ENCODE measurements at places on chromosomes 5 and 9. TPM values are rescaled to one million over a fixed set of nuclear protein-coding genes. Genes with fewer than 3 reads are reported as not detected.

The TPPP gene
- total RNA-seq = 0.18 TPM

The PKD2L2 gene
- not detected for total RNA-seq

The IDNK gene
- 6.6 TPM for total RNA-seq

The CDO1 gene
- 6.3 TPM for total RNA-seq

The TMEM232 gene
- total RNA-seq = 0.39 TPM

The TAF11L5 gene
- total RNA-seq = not detected

The RAB3C gene
- 0.14 TPM for total RNA-seq

The PCDHA4 gene
- total RNA-seq = 0.42 TPM

The KIF4B gene
- 0.13 TPM for total RNA-seq

The LTC4S gene
- total RNA-seq = 0.66 TPM

The PCDHA7 gene
- 0.33 TPM for total RNA-seq

The TMC1 gene
- total RNA-seq = 0.99 TPM

DNA sequence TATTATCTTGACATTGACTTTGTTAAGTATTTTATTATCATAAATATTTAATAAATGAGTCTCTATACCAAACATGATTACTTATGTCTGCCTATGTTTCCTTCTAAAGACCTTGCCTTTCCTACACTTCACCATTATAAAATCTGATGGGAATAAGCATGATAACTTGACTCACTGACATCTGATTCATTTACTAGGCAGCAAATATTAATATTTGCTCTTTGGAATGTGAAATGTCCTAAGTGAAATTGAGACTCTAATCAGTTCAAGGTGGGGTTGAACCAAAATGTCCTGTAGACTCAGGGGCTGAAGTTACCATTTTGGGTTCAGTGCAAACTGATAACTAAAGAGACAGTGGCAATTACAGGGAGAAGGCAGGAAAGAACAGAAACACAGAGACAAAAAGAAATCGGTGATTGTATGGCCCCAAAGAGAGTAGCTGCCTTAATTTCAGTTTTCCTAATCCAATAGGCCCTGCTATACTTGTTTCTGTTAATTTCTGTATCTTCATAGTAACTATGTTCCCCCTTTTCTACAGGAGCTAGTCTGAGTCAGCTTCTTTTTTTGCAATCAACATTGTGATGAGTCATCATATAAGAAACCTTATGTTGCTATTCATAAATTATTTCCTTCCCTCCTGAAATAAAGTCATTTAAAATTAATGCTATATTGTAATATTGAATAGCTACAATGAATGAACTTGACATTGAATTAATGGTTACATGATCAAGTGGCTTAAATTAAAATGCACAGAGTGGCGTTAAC is 296.8 kb downstream of the PDE4D start:
- DNase-seq = no peak

GRCh38 chr9:106697750-106698502 is 165.0 kb upstream of the ZNF462 start:
- DNase-seq = no peak

- DNase-seq = no peak
Measured at GRCh38 chr5:112708103-112708622, 29.5 kb upstream of the APC start.

GRCh38 chr5:177025101-177025601 is 2.7 kb downstream of the ZNF346 start:
- DNase-seq = no peak

- DNase-seq = no peak
Measured at GRCh38 chr9:19124430-19124793, 2.9 kb downstream of the PLIN2 start.

DNA sequence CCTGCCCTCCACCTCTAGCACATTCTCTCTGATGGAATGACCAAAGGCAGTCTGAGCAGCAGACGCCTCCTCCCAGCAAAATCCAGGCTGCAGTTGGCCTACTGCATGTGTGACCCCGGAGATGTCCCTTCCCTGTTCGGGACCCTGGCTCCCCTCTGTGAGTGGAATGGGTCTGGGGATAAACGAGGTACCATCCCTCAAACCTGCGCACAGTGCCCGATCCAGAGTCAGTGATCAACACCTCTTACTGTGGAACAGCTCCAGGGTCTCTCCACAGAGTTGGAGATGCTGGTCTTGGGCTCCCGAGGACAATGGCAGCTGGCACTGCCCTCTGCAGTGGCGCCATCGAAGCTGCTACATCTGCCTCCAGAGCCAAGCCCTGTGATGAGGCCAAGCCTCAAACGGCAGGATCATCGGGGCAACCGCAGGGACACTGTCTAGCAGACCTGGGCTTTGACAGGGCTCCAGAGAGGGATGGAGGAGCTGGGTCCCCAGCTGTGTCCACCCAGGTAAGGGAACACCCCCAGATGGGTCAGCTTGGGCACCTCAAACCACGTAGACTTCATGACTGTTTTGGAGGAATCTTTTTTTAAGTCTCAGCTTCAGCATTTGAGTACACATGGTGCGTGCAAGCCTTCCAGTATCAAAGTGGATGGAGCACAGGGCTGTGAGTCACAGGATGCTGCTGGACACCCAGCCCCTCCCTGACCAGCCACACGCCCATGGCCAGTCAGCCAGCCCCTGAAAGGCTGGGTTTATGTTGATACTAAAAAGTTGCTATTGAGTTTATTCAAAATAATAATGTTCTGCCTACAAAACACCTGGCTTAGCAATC is 13.0 kb downstream of the MED10 start:
- no peak for DNase-seq

DNA sequence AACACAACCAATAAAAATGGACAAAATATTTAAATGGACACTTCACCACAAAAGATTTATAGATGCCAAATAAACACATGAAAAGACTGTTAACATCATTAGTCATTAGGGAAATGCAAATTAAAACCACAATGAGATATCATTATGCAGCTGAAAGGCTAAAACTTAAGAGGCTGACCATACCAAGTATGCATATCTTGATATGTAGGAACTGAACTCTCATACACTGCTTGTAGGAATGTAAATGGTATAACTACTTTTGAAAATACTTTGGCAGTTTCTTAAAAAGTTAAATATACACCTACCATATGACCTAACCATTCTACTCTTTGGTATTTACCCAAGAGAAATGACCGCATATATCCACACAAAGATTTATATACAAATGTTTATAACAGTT is 13.6 kb upstream of the ADAMTS12 start:
- no peak for DNase-seq

- no peak for DNase-seq
Measured at GRCh38 chr9:131863306-131863896, 123.5 kb upstream of the RAPGEF1 start.

GRCh38 chr5:54946306-54946819 is 39.0 kb downstream of the ESM1 start:
- DNase-seq = no peak

GRCh38 chr5:464843-465590 is 22.0 kb downstream of the EXOC3 start:
- DNase-seq = no peak

- no peak for DNase-seq
Measured at GRCh38 chr9:71333321-71333720, 211.9 kb upstream of the TRPM3 start.

- peak; percentile 66 for DNase-seq
Measured at GRCh38 chr5:116574367-116575325, at the start of gene SEMA6A. Gene SEMA6A (minus strand): TSS chr5:116574823. CDS start chr5:116504944, 69,879 bp downstream.

GRCh38 chr9:76396144-76396543 is 1.9 kb upstream of the RFK start:
- no peak for DNase-seq

DNA sequence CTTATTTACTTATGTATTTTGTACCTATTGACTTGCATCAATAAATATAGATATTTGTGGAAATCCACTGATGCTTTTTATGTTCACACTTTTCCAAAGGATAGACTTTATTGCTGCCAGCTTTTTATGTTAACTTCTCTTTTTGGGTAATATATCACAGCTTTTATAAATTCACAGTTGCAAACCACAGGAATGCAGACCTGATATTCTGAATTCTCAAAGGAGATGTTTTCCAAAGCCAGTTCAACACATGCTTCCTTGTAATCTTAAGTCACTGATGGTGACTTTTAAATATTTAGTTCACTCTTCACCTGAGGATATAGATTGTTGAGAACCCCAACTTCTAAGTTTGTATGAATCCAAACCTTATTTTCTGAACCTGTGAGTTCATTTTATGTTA is 223.4 kb upstream of the PRR16 start:
- no peak for DNase-seq

- DNase-seq = no peak
Measured at GRCh38 chr5:134526483-134527155, 1.1 kb downstream of the JADE2 start.

- DNase-seq = no peak
Measured at GRCh38 chr5:150176745-150177477, 10.3 kb downstream of the CDX1 start.

DNA sequence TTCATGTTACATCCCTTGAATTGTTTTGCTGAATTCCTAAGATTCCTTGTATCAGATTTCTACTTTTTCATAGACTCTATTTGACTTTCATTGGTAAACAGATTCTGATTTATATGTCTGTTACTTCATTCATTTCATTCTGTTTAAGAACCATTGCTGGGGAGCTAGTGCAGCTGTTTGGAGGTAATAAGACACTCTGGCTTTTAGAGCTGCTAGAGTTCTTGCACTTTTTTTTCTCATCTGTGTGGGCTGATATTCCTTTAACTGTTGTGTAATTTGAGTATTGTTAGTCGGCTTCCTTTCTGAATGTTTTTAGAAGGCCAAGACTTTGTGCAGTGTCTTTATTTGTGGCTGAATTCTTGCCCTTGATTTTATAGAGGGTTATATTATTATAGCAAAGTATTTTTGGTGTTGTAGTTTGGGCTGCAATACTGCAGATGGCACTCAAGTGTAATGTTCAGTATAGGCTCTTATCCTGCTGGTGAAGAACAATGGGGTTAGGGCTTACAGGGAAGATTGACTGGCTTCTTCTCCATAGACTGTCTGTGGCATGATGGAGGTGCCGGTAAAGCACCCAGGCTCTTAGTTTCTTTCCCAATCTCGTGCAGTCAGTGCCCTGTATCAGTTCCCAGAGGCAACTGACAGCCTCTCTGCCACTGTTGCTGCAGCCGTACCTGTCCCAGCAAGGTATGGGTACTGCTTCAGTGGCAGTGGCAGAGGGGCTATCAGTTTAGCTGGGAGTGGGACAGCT is 162.2 kb downstream of the OXCT1 start:
- peak; percentile 15 for DNase-seq

Measured in pulmonary artery endothelial cell (primary cell).